ENCODE measurements at places on chromosomes 16 and 17.

DNA sequence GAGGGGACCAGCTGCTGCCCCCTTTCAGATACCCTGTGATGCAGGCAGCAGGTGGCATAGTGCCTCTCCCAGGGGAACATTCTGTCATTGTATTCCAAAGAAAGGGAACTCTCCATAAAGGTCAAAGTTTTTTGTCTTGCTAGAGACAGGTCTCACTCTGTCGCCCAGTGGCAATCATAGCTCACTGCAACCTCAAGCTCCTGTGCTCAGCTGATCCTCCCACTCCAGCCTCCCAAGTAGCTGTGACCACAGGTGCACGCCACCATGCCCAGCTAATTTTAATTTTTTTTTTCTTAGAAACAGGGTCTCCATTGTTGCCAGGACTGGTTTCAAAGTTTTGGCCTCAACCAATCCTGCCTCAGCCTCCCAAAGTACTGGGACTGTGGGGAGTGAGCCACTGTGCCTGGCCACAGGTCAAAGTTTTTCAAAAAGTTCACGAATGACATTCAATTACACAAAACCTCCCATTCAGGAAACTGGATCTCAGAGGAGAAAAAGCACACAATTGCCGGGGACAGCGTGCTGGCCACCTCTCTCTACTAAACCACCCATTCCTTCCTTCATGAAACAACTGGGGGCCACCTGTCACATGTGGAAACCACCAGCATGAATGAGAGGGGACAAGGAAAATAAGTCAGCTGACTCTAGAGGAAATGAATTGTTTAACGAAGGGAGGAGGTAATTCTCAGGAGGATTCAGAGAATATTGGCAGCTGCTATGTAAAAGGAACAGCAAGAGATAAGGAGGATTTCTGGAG is 80.0 kb downstream of the MARCHF10 start:
- DNase-seq: no peak

DNA sequence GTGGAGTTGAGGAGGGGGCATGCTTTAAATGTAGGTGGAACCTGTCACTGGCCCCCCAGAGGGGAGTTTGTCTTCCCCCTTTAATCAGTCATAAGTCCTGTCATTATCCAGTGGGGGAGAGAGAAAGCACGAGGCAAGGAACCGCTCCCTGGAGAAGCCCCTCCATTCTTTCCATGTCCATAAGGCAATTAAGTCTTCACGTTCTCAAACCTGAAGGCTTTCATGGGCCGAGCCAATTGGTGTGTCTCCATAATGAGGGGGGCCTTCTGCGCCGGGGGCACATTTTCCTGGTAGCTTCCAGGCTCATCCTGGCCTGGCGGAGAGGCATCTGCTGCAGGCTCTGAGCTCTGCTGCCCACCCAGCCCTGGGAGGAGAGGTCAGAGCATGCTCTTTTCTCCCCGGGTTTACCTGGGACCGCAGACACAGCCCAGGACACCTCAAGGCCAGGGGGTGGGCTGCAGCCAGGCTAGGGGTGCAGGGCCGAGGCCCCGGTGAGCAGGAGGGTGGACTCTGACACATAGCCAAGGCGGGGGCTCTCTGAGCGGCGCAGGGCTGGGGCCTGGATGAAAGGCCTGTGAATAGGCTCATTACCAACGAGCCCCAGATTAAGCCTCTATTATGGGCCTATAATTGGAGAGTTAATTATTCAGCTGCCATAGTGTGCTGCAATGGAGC is 42.5 kb downstream of the C16orf78 start:
- no peak for DNase-seq

DNA sequence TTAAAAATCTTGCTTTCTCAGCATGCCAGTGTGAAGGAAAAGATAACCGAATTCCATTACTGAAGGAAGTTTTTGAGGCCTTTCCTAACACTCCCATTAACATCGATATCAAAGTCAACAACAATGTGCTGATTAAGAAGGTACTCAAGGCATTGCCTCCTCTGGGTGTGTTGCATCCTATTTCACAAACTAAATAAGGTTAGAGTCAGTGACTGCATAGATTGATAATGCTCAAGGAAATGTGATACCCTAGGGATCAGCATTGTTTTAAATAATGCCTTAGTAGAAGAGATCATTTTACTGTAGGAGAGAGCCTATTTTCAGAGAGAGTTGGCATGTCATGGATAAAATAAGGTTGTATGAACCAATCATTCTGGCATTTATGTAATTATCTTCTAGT is 36.8 kb downstream of the GDPD1 start:
- DNase-seq: no peak

DNA sequence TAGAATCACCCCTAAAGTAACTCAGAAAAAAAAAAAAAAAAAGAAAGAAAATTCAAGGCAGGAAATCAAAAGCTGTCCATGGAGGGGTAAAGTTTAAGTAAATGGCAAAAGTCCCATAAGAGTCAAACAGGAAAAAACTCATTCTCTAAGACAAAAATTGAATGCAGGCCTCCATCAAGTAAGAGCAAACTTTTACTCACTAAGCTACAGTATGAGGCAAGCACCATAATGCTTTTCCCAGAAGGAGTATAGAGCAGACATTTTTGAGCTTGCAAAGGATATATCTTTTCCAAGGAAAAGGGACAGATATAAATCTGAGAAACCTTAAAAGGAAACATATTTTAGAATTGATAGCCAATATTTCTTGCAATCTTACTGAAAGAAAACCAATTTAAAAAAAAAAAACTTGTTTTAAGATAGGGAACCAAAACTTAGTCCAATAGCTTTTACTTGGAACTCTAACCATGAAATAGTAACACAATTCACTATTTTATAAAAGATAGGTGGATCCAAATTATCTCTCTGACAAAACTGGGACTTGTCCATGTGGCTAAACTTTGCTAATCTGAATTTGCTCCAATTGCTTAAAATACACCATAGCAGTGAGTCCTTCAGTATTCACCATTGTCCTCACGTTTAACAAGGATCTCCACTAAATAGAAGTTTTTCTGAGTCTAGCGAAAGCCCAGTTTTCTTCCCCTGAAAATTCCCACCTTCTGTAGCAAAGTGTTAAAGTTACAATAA is 99.8 kb downstream of the CDH11 start:
- no peak for DNase-seq

DNA sequence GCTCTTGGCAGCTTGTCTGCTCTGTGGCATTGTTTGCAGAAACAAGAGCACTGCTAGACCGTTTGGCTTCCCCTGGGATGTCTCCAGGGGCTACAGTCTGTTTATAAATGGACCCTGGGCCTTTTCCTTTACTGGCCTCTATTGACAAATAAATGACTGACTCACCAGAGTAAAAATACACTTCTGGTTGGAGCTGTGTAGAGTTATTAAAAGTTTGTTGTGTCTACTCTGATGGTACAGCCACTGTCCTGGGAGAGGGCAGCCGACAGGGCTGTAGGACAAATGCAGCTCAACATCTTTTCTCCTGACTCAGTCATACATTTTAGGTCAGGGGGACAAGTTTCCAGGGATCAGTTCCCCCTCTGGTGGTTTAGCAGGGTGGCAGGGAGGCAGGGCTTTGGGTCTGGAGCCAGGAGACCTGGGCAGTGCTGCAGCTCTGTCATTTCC is 30.0 kb downstream of the FOXL1 start:
- no peak for DNase-seq

DNA sequence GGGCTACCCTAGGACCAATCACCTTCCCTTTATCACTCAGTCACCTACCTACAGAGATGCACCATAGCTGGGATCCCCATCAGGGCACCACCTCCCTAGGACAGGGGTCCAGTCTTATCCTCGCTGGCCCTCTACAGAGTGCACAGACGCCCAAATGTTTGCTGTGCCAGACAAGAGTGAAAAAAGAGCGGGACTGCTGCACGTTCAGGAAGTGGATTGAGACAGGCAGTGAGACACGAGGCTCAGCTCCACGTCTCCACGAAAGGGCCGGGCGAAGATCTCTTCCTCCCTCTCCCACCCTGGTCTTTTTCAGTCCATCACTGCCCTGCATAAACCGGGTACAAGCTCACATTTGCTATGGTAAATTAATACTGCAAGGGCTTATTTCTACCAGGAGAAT is 95.5 kb downstream of the ZFHX3 start:
- DNase-seq: no peak

DNA sequence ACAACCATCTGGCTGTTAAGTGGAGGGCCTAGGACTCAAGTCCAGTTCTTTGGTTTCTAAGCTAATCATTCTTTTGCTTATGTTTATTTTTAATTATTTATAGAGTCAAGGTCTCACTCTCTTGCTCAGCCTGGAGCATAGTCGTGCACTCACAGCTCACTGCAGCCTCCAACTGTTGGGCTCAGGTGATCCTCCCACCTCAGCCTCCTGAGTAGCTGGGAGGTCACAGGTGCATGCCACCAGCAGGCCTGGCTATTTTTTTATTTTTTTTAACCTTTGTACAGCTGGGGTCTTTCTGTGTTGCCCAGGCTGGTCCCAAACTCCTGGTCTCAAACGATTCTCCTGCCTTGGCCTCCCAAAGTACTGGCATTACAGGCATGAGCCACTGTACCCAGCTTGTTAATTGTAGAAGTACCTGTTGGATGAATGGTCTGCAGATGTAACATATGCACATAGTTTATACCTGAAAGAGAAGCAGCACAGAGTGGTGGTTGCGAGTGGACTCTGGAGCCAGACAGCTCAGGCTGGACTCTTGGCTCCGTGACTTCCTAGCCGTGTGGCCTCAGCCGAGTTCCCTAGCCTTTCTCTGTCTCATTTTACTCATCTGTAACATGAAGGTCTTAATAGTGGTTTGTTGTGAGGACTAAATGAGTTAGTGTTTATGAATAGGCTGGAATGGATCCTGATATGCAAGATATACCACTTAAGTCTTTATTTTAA is 337.5 kb downstream of the SNX29 start:
- DNase-seq: no peak

GRCh38 chr17:36932694-36933511 is 4.4 kb upstream of the LHX1 start:
- no peak for DNase-seq

GRCh38 chr17:30124273-30124796 is 7.7 kb downstream of the NSRP1 start:
- no peak for DNase-seq

- peak; percentile 33 for DNase-seq
Observed at GRCh38 chr17:4719684-4720221, 9.3 kb downstream of the ARRB2 start.

DNA sequence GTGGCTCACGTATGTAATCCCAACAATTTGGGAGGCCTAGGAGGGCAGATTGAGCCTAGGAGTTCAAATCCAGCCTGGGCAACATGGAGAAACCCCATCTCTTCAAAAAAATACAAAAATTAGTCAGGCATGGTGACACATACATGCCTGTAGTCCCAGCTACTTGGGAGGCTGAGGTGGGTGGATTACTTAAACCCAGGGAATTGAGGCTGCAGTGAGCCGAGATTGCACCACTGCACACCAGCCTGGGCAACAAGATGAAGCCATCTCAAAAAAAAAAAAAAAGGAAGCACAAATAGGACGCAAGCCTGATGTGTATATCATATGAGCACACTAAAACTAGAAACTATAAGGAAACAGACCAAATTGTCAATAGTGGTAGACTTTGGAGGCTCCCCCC is 17.1 kb upstream of the FLCN start:
- no peak for DNase-seq

GRCh38 chr17:4554997-4555799 is at the start of gene MYBBP1A:
MYBBP1A (minus strand) TSS chr17:4555384; CDS start chr17:4555324, 60 bp downstream.
- DNase-seq: peak; percentile 95
